ENCODE measurements at places on chromosomes 7 and 10. TPM values are rescaled to one million over a fixed set of nuclear protein-coding genes. Genes with fewer than 3 reads are reported as not detected.

ZP3 gene
- total RNA-seq, result 2.1 TPM

MYL10 gene
- total RNA-seq, result not detected

FGF8 gene
- not detected for total RNA-seq

FAM25C gene
- total RNA-seq, result not detected

PTPRN2 gene
- total RNA-seq, result 0.78 TPM

STEAP4 gene
- 0.08 TPM for total RNA-seq

ALOX5 gene
- 0.08 TPM for total RNA-seq

TMEM176B gene
- not detected for total RNA-seq

FEZF1 gene
- total RNA-seq, result not detected
